ENCODE measurements at places on chromosomes 13 and 19.

DNA sequence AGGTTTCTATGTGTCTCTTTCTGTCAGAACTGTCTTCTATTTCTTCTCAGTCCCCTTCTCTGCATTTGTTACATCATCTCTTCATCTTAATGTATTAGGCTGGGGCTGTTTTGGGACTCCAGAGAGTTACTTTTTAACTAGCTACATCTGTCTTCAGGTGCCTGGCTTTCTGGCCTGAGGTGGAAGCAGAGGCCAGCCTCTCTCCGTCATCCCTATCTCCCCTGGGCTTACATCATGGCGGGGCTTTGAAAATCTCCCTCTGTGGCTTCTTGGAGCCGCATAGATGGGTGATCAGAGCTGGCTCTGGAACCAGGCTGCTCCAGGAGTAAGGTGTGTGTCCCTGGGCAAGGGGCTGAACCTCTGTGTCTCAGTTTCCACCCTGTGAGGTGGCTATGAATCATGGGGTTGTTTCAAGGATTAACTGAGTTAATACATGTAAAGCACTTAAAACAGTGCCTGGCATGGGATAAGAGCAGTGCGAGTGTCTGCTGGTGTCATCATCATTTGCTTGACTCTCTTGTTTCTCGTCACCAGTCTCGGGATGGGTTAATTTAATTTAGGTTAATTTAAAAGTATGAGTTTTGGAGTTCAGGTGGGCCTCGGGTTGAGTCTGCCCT, 2.0 kb downstream of the EPN1 start:
- DNase-seq: no peak

DNA sequence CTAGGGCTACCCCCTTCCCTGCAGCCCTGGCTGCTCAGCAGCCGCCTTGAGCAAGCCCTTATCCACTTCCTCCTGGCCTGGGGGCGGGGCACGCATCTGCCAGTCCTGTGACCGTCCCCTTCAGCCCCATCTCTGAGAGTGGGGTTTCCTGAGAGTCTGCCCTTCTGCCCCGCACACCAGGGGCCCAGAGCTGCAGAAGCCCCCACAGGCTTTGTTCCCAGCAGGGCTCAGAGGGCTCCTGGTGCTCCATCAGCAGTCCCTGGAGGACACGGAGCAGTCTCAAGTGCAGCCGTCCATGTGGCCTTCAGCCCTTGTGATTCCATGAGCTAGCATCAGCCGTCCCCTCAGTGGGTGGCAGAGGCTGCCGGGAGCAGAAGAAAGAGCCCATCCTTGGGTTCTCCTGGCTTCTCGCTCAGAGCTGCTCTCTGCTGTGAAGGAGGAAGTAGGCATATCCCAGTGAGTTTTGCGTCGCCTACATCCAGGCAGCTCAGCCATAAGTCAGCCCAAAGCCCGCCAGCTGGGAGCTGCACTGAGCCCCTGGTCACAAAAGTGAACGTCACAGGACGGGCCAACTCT, 16.3 kb downstream of the MYO9B start:
- DNase-seq: no peak

DNA sequence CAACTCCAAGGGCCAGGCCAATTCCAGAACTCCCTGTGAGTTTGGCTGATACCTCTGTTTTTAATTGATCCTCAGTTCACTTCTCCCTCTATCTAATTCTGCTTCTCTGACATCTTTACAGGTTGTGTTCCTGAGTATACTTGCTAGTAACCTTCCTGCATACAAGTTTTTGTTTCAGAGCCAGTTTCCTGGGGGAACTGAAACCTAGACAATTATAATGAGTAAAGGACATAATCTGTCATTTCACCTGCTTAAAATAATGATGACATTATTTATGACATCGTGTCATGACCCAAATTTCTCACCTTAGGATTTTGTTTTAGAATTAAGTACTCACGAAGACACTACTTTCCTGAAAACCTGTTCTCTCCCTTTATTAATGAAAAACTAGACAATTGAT, 12.5 kb upstream of the MYCBP2 start:
- no peak for DNase-seq

DNA sequence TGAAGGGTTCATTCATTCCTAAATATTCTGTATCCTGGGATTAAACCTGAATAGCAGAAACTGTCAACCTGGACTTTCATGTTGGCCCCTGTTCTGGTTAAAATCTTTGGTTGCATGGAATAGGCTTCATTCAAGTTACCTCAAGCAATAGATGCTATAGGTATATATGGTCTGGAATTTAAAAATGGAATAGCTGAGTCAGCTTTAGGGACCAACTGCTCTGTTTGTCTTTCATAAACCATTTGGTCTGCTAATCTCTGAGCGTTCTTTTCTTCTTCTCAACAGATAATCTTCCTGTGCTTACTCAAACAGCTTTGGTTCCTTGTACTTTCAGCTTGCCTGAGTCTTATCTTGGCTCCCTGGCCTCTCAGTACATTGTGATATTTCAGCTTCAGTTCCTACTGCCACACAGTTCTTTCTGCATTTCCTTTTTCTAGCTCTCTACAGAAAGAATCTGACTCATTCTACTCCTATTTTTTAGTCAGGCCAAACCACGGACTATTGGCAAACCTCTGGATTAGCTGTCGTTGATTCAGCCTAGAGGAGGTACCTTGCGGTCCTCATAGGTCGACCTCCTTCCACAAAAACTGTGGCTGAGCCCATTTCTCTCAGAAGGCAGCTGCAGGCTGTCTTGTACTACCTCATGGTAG, 35.9 kb upstream of the MAB21L1 start:
- no peak for DNase-seq

GRCh38 chr13:67048084-67048820, 181.9 kb downstream of the PCDH9 start:
- peak; percentile 78 for DNase-seq

DNA sequence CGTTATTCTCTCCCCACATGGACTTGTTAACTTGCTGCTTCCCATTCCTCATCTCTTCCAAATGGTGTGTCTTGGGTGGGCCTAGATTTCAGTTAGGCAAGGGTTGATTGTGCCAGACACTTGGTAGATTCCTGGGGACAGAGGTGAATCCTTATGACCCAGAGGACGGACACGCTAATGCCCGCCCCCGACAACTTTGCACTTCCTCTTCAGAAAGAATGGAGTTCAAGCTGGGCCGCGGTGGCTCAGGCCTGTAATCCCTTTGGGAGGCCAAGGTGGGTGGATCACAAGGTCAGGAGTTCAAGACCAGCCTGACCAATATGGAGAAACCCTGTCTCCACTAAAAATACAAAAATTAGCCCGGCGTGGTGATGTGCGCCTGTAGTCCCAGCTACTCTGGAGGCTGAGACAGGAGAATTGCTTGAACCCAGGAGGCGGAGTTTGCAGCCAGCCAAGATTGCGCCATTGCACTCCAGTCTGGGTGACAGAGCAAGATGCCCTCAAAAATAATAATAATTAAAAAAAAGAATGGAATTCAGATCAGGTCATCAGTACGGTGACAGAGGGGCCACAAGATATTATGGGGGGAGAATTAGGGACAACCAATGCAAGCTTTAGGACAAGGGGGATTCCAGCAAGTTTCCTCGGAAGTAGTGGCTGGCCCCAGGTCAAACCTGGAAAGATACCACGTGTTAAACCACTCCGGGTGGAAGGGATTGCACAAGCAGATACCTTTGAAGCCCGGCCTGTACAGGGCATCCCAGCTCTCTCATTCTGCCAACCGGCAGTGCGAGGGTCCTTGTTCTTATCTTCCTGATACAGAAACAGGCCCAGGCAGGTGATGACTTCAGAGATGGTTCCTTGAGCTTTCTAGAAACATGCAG, 2.7 kb downstream of the MYO9B start:
- no peak for DNase-seq

- no peak for DNase-seq
Observed at GRCh38 chr13:45892513-45892912, 41.0 kb upstream of the SIAH3 start.

- no peak for DNase-seq
Observed at GRCh38 chr13:27789495-27790303, 2.6 kb upstream of the GSX1 start.

DNA sequence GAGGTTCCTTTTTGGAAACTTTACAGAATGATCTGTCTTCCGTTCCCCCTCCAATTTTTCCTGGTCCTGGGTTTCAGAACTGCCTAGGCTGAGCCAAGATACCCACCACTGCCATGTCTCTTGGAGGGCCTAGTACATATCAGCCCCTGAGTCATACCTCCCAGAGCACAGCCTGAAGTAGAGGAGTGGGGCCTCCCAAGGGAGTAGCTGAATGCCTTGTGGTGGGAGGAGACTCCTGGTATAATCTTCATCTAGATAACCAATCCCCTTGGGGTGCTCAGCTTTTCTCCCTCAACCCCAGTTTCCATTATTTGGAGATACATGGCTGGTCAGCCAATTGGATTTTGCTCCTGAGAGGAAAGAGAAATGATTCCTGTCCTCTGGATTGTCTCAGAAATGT, 30.3 kb downstream of the ZNF763 start:
- no peak for DNase-seq

DNA sequence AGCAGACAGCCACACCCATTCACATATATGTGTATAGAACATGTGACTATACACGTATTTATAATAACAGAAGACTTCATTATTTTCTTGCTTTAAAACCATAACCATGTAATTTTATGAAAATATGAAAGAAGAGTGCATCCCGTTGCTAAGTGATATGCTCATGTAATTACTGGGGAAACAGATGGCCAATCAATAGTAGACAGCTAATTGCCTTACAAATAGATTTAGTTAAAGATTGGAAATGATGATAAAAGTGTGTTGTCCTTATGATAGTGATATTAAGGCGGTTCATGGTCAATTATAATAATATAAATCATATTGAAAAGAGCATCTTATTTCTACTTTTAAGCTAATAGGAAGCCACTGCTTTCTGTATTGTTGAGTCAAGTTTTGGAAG, 95.9 kb downstream of the RFC3 start:
- no peak for DNase-seq

GRCh38 chr13:36997716-36998427, 1.3 kb downstream of the ALG5 start:
- no peak for DNase-seq
